Activated naive CD4-positive, alpha-beta T cell treated with anti-CD3 and anti-CD28 coated beads for 36 hours (primary cell): ENCODE measurements at places on chromosomes 6 and 20. TPM values are rescaled to one million over a fixed set of nuclear protein-coding genes. Genes with fewer than 3 reads are reported as not detected.
A peak's percentile ranks its signal among the peaks of the same experiment; 100 is the strongest.

GRCh38 chr20:53028337-53029007 lies 56.3 kb downstream of the TSHZ2 start:
- peak overlapping the region; percentile 98 for H3K27ac ChIP-seq
- peak overlapping the region; percentile 44 for H3K4me3 ChIP-seq
- peak; percentile 69 for DNase-seq
- H3K27me3 ChIP-seq = no peaks in the 10 kb centered on the region

DNA sequence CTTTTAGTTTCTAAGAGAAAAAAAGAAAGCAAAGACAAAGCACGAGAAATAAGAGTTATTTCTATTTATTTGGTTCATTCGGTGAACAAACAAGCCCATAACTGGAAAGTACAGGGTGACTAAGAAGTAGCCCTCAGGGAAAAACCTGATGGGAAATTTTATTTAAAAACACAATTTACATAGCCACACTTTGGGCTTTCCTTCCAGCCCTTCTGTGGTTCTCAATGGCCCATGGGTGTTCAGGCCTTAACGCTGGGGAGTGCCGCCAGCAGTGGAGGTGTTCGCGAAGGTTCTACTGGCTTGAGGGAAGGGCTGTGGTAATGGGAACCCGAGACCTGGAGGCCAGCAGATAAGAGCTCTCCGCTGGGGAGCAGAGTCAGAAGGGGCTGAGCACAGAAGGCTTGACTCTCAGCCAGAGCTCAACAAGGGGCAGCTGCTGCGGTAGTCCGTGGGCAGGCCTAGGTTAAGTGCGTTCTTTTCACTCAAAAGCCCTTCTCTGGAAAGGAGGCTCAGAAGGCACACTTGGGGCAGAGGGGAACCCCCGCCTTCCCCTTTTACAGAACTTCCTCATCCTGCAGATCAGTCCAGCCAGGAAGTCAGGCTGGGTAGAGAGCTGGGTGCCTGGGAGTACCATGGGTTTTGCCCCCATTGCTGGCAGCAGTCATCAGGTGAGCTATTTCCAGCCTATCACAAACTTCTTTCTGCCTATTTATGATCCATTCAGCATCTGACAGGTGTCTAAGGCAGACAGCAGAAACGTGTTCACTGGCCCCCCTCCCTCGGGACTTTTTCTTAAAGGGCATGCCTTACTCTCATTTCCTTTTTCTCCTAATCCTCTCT lies 8.8 kb upstream of the CD83 start:
- peak overlapping the region; percentile 78 for H3K27ac ChIP-seq
- H3K36me3 ChIP-seq = no peaks in the 10 kb centered on the region
- peak overlapping the region; percentile 30 for H3K4me3 ChIP-seq
- H3K27me3 ChIP-seq = peaks cover 3% of the 10 kb centered on the region

Gene SCRT2
- not detected for total RNA-seq

Gene ALDH5A1
- total RNA-seq = 16.8 TPM
